ENCODE measurements at places on chromosomes 6 and 20.

DNA sequence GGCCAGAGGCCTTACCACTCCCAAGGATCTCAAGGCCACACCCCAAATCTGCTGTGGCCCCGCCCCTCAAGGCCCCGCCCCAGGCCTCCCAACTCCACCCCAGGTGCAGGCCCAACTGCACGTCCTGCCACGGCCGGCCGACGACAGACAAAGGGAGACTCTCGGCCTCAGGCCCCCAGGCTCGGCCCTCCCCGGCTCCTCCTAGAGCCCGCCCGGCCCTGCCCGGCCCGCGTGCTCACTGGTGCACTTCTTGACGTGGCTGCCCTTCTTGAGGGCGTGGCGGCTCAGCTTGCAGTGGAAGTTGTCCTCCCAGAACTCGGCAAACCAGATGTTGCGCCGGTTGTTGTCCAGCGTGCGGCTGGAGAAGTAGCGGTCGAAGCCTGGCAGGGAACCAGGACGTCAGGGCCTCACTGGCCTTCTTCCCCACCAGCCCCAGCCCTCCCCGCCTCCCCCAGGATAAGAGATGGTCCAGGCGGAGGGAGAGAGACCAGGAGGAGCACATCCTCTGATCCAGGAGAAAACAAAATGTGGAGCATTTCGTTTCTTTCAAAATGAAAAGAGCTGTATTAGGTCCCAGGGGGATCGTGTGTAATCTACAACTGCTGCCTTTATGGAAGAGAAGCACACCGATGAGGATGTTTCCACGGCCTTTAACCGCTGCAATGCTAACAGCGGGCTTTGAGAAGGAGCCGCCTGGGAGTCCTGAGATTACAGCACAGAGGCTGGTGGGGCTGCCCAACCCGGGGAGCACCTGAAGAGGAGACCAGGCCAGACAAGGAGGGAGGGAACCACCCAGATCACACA lies 89.4 kb downstream of the GRM4 start:
- DNase-seq = no peak

DNA sequence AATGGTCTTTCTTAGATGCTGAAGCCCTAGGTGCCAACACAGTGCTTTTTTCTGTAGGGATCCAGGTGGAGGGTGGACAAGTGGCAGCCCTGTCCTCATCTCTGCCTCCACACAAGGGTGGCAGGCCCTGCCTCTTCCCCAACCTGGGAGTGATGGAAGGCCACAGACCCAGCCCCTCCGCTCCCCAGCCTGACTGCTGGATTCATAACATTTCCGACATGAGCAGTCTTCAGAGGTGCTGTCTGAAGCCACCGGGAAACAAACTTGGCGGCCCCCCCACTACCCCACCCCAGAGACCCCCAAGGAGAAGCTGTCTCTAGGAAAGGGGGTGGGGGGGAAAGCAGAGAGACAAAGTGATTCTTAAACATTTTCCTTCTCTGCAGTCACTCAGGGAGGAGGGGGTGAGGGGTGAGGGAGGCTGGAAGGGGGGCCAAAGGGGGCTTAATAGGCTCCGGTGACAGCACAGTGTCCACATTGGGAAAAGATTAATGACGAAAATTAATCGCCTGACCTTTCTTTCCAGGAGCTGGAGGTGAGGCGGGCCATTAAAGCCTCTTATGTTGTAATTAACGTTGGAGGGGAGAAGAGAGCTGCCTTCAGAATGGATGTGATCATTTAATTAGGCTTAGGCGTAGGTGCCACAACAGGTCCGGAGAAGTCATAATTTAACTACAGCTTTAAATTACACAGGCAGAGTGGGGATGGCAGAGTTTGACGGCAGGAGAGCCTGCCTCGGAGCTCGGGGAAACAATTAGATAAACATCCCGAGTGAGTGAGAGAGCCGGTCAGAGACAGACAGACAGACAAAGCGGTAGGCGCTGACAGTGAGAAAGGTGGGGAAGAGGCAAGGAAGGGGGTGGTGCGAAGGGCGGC lies 76.8 kb upstream of the FOXP4 start:
- no peak for DNase-seq

- no peak for DNase-seq
Measured at GRCh38 chr20:58903614-58904013, 51.1 kb downstream of the GNAS start.

- DNase-seq = no peak
Measured at GRCh38 chr20:60446267-60447111, 488.3 kb downstream of the CDH26 start.

DNA sequence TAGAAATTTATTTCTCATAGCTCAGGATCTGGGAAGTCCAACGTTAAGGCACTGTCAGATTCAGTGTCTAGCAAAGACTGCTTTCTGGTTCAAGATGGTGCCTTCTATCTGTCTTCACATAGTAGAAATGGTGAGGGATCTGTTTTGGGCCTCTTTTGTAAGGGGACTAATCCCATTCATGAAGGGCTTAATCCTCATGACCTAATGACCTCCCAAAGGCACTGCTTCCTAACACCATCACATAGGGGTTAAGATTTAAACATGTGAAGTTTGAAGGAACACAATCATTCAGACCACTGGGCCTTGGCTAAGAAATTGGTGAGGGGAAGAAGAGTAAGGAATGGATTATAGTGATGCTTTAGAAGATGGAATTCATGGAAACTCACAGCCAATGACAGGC lies 237.6 kb downstream of the PACRG start:
- DNase-seq = no peak

DNA sequence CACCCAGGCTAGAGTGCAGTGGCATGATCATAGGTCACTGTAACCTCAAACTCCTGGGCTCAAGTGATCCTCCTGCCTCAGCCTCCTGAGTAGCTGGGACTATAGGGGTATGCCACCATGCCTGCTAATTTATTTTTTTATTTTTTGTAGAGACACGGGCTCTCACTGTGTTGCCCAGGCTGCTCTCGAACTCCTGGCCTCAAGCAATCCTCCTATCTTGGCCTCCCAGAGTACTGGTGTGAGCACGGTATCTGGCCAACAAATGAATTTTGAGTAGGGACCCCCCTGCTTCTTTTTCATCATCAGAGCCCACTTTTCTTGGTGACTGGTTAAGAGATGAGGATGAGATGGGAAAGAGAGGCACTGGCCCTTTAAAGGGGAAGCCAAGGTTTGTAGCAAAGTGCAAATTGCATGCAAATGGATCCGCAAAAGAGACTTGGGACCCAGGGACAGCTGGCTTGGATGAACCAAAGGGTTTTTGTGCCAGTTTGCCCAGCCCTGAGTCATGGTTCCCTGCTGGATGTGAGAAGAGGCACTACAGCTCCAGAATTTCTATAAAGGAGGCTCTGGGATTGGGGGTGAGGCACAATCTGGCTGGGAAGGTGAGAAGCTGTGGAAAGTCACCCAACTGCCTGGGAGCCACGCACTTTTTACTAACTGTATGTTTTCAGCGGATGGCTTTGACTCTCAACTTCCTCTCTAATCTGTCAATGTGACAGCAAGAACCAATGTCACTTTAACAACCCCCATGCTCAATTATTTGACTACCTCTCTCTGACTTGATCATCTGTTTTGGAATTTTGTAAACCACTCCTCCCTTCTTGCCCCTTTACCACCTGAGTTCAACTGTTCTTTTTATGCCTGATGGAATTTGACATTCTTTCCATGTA lies 58.7 kb upstream of the RNF24 start:
- no peak for DNase-seq

DNA sequence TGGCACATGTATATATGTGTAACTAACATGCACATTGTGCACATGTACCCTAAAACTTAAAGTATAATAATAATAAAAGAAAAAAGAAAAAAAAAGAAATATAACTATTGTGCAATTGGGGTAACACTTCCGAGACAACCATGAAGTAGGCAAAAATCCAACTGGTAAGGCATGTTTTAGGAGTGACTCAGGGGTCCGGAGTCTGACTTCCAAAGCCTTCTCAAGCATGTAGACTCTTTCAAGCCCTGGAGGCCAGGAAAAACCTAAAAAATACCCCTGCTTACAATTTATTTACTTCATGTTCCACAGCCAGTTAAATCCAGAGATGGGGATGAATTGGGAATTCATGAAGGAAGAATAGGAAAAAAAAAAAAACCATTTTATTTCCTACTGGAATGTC lies 161.3 kb upstream of the PHACTR1 start:
- no peak for DNase-seq

- no peak for DNase-seq
Measured at GRCh38 chr6:18021166-18021850, 33.9 kb upstream of the KIF13A start.

- no peak for DNase-seq
Measured at GRCh38 chr6:36116066-36116864, 14.0 kb upstream of the MAPK13 start.

DNA sequence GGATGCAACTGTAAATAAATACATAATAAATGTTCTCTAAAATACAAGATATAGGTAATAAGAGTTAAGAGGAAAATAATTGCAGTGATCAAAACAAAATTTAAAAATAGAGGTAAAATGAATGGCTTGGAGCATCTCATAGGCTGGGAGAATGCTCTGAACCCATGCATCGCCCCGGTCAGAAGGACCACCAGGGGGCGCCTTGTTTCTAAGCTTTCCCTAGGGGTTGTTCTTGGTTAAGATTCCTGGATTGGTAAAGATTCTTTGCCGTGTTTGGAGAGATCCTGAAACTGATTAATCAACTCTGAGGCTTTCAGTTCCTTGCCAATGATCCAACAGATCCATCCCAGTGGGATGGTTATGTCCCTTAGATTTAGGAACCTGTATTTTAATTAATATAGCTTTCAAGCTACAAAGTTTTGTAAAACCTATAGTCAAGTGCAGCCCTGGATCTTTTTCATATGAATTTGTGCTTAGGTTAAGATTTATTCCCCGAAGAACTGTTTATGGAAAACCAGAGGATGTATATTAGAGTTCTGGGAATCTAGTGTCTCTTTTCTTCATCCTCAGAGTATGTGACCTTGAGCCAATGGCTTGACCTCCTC lies 45.3 kb upstream of the PRELID3B start:
- peak; percentile 71 for DNase-seq

- no peak for DNase-seq
Measured at GRCh38 chr6:160519603-160520042, 144.5 kb downstream of the LPA start.

DNA sequence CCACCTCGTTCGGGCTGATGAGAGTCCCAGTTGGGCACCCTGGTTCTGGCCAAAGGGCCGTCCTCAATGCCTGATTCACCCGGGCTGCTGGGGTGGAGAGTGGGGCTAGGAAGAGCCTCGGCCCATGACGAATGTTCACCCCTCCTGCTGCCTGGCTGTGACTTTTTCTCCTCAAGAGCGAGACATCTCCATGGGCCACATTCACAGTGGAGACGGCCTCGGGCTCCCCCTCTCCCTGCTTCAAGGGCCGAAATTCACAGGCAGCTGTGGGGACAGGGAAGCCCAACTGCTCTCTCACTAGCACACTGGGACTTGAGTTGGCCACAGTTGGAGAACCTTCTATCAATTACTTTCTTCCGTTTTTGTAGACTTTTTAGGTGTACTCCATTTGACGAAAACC lies 138.0 kb downstream of the SYNDIG1 start:
- DNase-seq = no peak

DNA sequence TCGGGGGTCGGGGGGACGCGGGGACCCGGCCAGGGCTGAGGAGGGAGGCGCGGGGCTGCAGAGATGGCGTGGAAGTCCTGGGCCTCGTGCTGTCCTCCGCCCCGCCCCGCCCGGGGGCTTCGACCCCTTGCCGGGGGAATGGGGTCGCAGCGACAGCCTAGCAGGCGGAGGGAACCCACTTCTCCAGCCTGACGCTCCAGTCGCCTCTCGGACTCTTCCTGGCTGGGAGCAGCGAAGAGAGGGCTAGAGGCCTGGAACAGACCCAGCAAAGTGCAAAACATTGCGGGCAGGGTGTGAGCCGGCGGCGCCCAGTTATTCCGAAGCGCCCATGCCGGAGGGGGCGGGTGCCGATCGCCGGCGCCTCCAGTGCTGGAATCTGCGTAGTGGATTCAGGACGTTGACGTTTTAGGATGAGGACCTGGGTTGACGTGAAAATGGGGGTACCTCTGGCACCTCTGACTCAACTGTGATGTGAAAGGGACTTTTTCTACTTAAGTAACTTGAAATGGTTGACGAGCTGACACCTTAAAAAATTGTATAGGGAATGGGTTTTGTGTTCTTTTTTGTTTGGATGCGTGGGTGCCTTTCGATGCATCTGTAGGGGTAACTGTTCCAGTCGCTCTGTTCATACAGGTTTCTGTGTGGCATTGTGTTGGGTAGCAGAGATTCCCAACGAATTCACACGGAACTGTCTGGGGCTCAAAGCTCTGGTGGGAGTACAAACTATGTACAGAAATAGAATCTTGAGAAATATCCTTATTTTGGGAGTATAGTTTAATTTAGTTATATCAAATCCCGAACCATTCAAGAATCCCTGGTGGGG lies 1.4 kb downstream of the SLC35F1 start:
- DNase-seq = no peak

- DNase-seq = no peak
Measured at GRCh38 chr6:159582736-159583135, 110.3 kb downstream of the SOD2 start.

DNA sequence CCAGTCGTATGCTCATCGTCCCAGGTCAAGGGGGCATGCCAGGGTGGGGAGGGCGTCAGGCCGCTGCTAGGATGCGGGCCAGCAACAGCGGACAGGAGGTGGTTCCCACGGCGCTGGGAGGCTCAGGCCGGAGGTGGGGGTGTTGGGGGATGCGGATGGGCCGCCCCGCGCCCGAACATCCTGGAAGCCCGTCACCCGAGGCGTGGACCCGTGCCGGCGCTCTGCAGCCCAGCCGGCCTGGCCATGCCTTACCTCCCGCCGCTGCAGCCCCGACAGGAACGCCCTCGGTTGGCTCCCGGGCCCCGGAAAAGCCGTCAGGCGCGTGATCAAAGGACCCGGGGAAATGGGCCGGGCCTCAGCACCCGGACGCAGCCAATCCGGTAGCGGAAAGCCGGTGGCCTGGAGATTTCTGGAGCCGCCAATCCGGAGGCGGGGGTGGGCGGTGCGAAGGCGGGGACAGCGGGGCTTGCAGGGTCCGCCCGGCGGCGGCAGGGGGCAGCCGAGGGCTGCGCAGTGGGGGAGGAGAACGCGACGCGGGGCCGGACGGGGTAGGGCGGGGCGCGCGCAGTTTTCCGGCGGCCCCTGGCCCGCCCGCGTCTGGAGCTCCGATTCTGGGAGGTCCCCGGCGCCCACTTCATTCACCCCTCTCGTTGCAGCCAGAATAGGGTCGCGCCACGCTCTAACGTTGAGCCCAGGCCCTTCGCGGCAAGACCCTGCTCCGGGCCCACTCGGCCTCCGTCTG lies at the start of gene SMIM29:
SMIM29 (minus strand) TSS at position 280 of the 742 bp plus-strand sequence. CDS start 1,215 bp downstream, outside the sequence.
- DNase-seq = peak; percentile 96

DNA sequence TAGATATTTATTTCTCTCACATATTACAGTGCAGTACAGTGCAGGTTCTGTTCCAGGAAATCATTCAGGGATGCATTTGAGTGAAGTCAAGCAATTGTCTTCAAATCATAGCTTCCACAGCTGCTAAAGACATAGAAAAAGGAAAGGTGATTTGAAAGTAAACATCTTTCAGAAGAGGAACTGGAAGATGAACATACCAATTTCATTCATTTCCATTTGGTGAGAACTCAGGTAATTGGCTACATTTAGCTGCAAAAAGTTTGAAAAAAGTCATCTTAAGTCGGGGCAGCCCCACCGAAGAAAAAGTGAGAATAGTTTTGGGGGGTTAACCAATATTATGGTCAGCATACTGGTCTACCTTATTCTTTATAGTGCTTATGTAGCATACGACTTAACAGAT lies 61.4 kb upstream of the IL20RA start:
- no peak for DNase-seq

- DNase-seq = no peak
Measured at GRCh38 chr6:144939921-144940320, 654.8 kb downstream of the UTRN start.

Measured in activated T-helper 1 cell treated with anti-CD3 and anti-CD28 coated beads, Interleukin-2, amount 50 U/mL, for 16 hours (primary cell).